Activated CD8-positive, alpha-beta T cell treated with anti-CD3 and anti-CD28 coated beads for 36 hours (primary cell): ENCODE measurements at places on chromosomes 7 and 10.

DNA sequence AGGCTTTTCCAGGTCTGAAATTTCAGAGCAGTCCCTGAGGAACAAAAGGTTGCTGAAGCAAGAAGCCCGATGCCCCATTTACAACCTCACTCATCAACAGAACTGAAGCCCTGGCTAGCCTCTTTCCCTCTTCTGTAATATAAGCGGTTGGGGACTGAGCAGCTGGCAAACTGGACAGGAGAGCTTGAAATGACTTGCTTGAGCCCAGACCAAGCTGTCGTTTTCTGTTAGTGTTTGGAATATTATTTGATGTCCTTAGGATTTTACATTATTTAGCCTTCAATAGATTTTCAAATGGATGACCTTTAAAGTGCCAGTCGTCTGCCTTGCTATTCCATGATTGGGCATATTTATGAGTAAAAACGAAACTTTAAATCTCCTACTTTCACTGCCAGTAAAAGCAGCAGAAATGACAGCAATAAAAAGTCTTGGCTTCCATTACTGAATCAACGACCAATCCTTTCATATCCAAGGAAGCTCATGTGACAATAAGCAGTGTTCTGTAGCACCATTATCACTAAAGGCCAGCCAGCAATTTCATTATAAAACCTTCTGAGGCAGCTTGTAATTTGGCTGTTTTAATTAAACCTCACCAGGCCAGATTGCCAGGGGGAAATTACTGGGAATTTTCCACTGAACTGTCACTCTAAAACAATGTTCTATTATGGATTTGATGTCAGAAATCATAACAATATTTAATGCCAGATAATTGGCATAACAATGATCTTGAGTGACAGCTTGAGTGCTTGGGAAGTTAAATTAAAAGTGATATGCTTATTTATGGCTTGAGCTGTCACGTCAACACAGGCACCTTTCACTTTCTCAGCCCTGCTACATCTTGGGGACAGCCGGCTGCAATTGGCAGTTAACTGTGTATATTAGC lies 85.9 kb downstream of the LSMEM1 start:
- no peak for DNase-seq

GRCh38 chr10:20986049-20986448 lies 88.9 kb upstream of the NEBL start:
- no peak for DNase-seq

- DNase-seq, result no peak
These were observed 384.7 kb downstream of the MDFIC start for GRCh38 chr7:115306586-115306985.

DNA sequence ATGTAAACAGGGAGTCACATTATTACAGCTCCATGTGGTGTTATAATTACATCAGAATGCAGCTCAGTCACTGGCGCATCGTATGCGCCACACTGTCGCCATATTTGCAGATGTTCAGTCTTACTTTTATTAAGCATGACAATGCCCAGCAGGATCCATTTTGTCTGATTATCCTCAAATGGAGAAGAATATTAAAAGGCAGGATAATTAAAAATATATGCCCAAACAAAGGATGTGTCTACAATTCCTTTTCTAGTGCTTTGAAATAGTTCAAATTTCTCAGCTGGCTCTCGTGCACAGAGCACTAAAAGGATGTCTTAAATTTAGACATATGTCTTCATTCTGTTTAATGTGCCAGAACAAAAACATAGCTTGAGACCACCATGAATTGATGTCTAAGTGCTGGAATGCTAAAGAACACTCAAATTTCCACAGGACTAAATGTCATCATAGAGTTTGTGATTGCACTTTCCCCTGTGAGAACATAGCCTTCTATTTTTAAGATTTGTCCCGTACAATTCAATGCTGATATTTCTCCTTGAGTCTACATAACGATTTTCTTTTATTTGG lies 168.0 kb downstream of the DKK1 start:
- DNase-seq, result no peak

- DNase-seq, result no peak
These were observed 54.8 kb upstream of the SLC35B4 start for GRCh38 chr7:134371536-134371935.

DNA sequence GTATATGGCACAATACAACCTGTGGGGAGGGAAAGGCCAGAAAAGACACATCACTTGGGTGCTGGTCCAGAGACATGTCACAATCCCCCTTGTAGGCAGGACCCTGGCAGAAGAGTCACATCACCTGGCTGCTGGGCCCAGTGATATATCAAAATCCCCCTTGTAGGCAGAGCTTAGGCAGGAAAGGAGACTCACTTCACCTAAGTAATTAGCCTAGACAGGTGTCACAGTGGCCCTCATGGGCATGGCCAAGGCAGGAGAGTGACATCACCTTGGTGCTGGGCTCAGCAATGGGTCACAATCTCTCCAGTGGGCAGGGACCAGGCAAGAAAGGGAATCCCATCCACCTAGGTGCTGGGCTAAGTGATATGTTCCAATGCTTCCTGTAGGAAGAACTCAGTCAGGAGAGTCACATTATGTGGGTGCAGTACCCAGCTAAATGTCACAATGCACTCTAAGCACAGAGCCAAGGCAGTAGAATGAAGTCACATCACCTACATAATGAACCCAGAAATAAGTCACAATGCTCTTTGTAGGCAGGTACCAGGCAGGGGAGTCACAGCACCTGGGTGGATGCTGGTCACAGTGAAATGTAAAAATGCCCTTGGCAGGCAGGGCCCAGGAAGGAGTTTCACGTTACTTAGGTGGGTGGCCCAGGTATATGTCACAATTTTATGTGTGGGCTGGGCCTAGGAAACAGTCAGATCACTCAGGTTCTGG lies 18.9 kb upstream of the ZNF736 start:
- DNase-seq, result no peak

- peak; percentile 74 for DNase-seq
These were observed 562 bp downstream of the GRK5 start for GRCh38 chr10:119207713-119208552.

- no peak for DNase-seq
These were observed 647.1 kb upstream of the ZWINT start for GRCh38 chr10:57008189-57008588.

- DNase-seq, result no peak
These were observed 567.3 kb downstream of the KCNMA1 start for GRCh38 chr10:77070346-77070745.

DNA sequence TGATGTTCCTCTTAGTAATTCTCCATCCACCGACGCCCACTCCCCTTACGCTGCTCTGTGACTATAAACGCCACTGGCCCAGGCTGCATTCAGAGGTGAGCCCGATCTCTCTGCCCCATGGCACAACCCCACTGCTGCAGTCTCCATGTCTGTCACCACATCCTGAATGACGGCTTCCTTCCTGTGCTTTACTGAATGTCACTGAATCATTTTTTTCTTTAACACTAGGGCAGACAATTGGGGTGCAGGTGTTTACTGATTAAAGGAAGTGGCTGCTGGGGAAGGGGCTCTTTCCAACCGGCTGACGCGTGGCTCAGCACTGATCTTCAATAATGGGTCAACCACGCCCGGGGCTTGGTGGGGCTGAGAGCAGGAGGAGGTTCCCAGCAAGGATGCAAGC lies 208.3 kb downstream of the USP6NL start:
- DNase-seq, result peak; percentile 83

DNA sequence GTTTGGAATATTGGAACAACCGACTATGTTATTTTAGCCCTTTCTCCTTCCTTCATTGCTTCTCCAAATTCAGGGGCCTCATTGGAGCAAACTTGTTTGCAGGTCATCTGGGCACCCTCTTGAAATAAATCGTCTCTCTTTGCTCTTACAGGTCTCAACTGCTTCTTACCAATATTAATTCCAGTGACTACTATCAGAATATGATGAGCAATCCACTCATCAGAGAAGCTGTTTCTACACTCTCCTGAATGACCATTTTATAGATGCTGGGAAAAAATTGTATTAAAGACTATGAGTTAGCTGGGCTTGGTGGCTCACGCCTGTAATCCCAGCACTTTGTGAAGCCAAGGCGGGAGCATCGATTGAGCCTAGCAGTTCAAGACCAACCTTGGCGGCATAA lies 12.5 kb upstream of the HNRNPF start:
- no peak for DNase-seq

DNA sequence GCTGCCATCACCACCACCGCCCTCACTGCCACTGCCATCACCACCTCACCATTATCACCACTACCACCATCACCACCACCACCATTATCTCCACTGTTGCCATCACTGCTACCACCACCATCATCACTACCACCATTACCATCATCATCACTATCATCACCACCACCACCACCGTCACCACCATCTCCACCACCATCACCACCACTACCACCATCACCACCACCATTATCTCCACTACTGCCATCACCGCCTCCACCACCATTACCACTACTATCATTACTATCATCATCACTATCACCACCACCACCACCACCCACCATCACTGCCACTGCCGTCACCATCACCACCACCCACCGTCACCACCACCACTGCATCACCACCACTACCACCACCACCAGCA lies 9.9 kb upstream of the COL13A1 start:
- DNase-seq, result no peak

DNA sequence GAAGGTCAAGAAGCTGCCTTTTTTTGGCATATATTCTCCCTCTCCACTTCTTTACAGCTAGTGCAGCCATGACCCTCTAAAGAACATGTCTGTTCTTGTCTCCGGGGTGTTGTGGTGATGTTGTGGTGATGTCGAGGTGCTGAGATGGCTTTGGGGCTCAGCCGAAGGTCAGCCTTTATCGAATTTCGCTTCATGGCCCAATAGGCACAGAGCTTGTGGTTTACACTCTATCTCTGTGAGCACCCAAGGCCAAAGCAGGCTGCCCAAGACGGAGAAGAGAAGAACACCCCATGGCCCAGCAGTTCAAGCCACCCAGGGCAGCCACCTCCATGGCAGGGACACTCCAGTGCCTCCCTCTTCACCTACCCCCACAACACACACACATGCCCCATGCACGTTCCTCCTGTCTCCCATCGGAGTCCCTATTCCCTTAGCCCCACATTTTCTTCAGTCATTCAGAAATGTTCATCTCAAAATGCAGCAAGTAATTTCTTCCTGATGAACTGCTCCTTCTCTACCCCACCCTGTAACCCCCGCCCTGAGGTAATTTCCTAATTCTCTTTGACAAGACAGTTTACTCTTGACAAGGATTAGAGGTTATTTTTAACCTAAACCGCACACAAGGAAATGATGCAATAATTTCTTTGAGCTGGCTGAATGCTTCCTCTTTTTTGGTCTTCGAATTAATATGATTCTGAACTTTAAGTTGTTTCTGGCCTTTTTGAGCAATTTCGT lies 18.6 kb upstream of the ADRB1 start:
- DNase-seq, result peak; percentile 22

DNA sequence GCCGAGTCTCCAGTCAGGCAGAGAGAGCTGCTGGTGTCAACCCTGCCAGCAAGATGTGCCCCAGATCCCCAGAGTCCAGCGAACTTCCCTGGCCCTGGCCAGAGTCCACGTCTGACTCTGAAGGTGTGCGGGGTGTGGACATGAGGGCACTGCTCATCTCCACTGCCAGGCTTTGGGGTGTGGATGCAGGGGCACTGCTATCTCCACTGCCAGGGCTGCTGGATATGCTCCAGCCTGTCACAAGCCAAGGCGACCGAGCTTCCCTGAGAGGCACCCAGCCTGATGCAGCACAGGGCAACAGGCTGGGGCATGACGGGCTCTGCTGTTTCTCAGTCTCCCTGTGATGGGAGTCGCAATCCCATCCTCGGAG lies 596.8 kb downstream of the PTPRN2 start:
- no peak for DNase-seq

- no peak for DNase-seq
These were observed 63.7 kb upstream of the LAMB4 start for GRCh38 chr7:108193594-108194498.

GRCh38 chr7:117024811-117025210 lies 71.5 kb downstream of the ST7 start:
- DNase-seq, result no peak

DNA sequence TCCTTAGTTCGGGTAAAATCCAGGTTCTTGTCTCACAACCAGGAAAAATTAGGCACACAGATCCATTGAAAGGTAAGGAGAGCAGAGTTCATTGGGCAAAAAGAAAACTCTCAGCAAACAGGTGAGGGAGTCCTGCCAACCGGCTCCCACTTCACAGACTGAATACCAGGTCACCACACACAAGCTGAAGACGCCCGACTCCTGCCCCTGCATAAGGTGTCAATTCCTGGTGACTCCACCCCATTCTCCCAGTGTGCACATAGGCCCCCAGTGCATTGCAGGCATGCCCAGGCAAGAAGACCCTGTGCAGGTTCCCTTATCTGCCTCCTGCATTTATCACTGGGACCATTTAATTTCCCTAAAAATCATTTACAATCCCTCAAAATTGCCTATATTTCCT lies 354.6 kb downstream of the LRRTM3 start:
- DNase-seq, result no peak

DNA sequence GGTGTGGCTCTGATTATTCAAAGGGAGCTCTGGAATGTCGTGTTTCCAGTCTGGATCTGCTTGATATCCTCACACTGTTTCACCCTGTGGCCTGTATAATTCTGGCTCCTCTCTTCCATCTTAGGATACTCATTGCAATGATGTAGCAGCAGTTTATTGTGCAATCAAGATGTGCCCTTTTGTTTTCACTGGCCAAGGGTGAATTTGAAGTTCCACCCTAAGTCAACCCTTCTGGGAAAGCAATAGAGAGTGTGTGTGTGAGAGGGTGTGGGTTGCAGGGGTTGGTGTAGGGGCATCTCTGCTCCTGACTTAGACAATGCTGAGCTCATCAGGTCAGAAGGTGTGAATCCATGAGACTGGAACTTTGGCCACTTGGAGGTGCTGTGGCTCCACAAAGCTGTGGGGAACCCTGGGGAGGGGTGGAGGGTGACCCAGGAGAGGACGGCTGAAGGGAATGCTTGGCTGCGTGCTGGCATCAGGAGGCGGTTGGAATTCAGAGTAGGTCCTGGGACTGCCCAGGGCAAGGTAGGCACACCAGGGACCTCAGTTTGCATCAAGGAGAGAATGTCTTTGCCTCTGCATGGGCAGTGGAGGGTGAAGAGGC lies 118.0 kb upstream of the PRSS58 start:
- peak; percentile 35 for DNase-seq

DNA sequence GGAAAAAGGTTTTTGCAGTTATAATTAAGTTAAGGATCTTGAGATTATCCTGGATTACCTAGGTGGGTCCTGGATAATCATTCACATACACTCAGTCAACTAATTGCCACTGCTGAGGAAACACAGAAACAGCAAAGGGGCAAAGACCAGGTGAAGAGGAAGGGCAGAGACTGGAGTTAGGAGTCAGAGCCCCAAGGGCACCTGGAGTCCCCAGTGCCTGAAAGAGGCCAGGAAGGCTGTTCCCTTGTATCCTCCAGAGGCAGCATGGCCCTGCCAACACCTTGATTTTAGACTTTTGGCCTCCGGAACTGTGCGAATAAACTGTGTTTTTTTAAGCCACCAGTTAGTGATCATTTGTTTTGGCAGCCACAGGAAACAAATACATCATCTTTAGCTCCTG lies 24.6 kb downstream of the PRR15 start:
- no peak for DNase-seq

- no peak for DNase-seq
These were observed 147.9 kb upstream of the PDE1C start for GRCh38 chr7:32218154-32218467.

DNA sequence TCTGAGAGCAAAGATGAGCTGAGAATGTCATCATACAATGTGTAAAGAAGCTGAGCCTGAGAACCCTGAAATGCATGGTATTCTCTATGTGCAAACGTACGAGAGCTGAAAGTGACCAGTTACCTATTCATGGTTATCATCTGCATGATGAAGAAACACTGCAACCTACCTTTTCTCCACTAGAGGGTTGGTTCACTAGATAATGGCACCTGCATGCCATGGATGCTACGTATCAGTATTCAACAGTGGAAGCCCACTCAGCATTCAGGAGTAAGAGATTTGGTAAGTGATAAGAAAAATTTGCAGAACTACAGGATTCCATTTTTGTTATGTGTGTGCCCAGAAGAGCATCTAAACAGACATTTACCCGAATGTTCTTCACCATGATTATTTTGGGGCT lies 145.4 kb downstream of the PTPRN2 start:
- no peak for DNase-seq
